ENCODE measurements at places on chromosomes 6 and 20.

DNA sequence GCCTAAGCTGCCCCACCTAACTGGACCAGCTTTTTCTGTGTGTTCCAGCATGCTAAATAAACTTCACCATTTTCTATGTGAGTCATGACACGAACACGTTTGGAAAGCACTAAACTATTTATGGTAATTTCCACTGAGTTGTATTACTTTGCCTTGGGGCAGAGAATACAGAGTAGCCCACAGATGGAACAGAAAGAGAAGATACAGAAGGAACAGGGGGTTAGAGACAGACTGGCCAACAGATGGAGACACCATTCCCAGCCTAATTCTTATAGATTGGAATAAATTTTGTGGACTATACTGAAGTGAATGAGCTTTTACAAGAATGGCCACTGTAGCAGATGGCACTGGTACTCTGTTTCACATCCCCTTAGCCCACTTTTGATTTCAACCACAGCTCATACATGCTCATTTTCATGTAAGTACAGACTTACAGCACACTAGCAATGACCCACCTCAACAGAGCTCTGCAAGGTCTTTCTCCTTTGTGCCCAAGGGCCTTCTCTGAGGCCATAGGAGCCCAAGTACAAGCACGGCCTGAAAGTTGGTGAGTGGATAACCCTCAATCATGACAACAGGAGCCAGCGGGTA is 13.1 kb upstream of the NT5DC1 start:
- DNase-seq = no peak

GRCh38 chr6:161498359-161498758 is 224.5 kb upstream of the AGPAT4 start:
- DNase-seq = no peak

DNA sequence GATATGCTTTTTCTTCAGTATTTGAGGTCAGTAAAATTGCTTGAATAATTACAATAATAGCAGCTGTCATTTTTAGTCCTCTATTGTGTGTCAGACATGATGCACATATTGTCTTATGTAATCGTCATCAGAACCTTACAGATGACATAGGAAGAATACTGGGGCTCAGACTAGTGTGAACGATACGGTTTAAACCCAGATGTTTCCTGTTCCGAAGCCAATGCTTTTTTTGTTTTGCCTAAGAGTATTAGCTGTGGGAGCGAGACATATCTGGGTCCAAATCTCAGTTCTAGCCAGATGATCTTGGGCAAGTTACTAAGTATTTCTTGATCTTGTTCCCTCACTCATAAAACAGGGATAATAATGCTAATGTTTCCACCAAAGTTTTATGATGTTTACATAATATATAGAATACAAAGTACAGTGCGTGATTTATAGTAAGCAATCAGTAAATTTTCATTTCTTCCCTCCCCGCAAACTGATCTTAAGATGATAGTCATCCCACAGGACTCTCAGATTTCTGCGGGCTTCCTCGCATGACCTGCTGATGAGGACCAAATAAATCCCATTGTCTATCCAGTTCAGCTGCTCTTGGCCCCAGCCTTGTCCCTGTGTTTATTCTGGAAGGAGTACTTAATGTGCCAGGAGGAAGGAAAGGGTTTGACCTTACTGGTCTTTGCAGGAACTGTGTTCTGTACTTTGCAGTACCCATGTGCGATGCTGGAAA is 98.2 kb downstream of the CAP2 start:
- DNase-seq = peak; percentile 65

GRCh38 chr6:108873251-108873650 is 25.0 kb downstream of the ARMC2 start:
- DNase-seq = no peak

DNA sequence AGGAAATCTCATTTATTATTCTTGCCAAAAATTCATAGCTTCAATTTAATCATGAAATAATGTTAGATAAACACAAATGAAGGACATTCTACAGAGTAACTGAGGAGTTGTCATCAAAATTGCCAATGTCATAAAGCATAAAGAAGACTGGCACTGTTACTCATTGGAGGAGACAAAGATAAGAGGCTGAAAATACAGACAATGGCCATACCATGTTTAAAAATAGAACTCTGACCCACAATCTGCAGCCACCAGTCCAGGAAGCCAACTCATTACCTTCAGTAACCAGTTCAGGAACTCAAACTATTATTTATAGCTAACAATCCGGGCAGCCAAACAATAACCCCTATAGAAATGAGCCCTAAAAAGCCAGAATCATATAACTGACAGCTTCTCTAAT is 795.6 kb downstream of the TENT5A start:
- DNase-seq = no peak

GRCh38 chr6:35984701-35985100 is 39.7 kb downstream of the SLC26A8 start:
- no peak for DNase-seq

- peak; percentile 95 for DNase-seq
These were observed 713 bp upstream of the ELMO2 start for GRCh38 chr20:46406986-46407670.

- DNase-seq = no peak
These were observed 120.1 kb downstream of the TCP11 start for GRCh38 chr6:35021004-35021403.

DNA sequence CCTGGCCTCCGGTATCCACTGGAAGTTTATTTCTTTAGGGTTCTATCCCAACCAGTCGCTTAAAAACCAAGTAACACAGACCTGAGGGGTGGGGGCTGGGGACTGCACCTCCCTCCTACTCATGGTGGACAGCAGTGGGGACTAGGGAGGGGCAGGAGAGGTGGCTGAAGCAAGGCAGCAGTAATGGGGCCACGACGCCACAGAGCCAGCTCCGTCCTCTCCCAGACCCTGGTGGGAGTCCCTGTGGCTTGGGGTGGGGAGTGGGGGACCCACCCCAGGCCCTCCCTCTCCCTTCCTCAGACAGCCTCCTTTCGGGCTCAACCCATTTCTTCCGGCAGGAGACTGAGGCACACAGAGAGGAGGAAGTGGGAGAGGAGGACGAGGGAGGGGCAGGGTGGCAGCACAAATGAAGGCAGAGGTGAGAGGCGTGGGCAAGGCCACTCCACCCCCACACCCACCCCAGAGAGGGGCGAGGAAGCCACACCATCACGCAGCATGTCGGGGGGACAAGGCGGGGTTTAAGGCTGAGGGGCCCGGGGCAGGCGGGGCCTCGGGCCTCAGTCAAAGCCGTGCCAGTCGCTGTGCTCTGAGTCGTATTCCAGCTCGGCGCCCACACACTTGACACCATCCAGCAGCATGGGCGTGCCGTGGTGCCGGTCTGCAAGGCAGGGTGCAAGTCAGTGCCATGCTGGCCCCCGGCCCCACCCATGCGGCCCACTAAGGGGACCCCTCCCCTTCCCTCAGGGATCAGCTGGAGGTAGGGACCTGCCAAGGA is 13.9 kb downstream of the ADISSP start:
- no peak for DNase-seq

GRCh38 chr20:3815703-3816315 is 4.5 kb upstream of the AP5S1 start:
- no peak for DNase-seq

- DNase-seq = no peak
These were observed 16.0 kb downstream of the HECA start for GRCh38 chr6:139150920-139151319.

- DNase-seq = no peak
These were observed 97.0 kb downstream of the FOXF2 start for GRCh38 chr6:1486387-1486786.

- DNase-seq = no peak
These were observed 178.0 kb downstream of the ATXN1 start for GRCh38 chr6:16583144-16583762.

DNA sequence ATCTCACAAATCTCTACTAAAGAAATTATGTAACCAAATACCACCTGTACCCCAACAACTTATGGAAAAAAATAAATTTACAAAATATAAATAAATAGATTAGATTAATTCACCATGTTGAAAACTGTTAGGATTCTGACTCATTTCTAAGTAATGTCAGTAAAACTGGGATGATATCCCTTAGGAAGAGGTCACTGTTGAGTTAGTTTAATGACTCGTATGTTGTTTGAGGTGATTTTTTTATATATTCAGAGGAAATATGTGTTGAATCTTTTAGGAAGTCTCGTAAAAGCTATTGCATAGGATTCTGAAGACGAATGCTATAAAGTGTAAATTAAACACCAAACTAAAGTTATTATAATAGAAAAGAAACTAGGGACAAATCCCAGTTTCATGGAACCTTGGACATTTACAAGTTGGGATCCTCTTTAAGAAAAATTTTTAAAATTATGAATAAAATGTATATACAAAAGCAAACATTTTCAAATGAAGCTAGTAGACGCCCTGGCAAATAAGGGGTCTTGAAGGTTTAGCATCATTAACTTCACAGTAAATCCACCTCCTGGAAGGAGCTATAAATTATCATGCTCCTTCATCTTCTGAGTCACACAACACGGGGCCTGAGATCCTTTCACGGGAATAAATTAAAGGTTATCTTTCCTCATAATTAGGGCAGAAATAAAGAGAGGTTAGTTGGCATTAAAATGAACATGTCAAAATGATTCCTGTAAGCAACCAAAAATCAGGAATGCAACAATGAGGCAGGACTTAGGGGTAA is 37.0 kb upstream of the POU3F2 start:
- DNase-seq = no peak

- no peak for DNase-seq
These were observed 18.9 kb downstream of the PHACTR2 start for GRCh38 chr6:143696664-143697000.

- DNase-seq = no peak
These were observed 217.7 kb upstream of the LRFN2 start for GRCh38 chr6:40804905-40805304.

- no peak for DNase-seq
These were observed 506.6 kb upstream of the MAN1A1 start for GRCh38 chr6:119856136-119856535.

- no peak for DNase-seq
These were observed 676.6 kb downstream of the DHX35 start for GRCh38 chr20:39638731-39639130.

DNA sequence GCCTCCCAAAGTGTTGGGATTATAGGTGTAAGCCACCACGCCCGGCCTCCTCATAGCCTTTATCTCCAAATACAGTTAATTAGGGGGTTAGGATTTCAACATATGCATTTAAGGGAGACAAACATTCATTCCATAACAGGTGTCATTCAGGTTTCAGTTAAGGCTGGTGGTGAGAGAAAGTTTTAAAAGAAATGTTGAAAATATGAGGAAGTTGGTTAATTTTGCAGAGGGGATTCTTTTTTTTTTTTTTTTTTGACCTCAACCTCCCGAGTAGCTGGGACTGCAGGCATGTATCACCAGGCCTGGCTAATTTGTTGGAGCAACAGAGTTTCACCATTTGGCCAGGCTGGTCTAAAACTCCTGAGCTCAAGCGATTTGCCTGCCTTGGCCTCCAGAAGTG is 12.5 kb upstream of the EBF4 start:
- no peak for DNase-seq

DNA sequence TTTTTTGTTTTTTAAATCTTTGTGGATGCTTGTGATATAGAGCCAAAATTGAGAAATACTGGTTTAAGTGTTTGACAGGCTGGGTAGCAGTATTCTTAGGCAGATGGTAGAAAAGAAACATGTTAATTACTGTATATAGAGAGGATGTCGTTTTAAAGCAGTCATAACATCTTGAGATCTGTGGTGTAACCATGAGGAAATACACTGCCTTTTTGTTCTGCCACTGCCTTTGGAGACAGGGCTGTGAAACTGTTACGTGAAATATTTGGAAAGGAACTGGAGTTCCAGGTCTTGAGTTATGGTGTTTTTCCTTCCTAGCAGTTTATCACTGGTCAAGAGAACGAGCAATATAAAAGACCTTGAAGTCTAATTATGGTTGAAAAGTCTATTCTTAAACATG is 19.5 kb downstream of the STXBP5 start:
- DNase-seq = no peak

GRCh38 chr6:117344444-117345291 is 79.3 kb downstream of the VGLL2 start:
- DNase-seq = no peak

- no peak for DNase-seq
These were observed 107.2 kb downstream of the ASXL1 start for GRCh38 chr20:32465092-32465900.

GRCh38 chr20:8033151-8033841 is 13.7 kb upstream of the TMX4 start:
- no peak for DNase-seq

GRCh38 chr6:1100269-1100668 is 211.6 kb upstream of the FOXQ1 start:
- no peak for DNase-seq

GRCh38 chr6:129485746-129486145 is 224.2 kb downstream of the ARHGAP18 start:
- no peak for DNase-seq

DNA sequence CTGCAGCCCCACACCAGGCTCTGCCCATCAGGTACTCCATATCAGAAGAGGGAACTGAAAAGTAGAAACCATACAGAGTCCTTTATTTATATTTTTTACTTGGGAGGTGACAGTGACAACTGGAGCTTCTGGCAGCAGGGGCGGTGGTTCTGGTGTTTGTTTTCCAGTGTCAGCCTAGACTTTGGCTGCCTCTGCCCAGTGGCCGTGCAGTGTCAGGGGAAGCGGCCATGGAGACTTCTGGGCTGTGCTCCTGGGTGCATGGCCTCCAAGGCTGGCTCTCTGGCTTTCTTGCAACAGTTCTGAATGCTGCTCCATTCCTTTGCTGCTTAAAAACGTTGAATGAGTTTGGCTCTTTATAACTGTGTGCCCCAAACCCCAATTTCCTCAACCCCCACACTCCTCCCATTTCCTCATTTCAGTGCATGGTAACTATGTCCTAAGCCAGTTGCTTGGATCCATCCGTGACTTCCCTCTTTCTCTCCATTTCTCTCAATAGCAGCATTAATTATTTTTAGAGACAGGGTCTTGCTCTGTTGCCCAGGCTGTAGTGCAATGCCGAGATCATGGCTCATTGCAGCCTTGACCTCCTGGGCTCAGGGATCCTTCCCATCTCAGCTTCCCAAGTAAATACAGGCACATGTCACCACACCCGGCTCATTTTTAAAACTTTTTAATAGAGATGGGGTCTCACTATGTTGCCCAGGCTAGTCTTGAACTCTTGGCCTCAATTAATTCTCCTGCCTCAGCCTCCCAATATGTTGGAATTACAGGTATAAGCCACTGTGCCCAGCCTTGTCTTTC is 141.1 kb upstream of the SGK1 start:
- no peak for DNase-seq

GRCh38 chr20:2757001-2757400 is 43.4 kb downstream of the CPXM1 start:
- peak; percentile 82 for DNase-seq

DNA sequence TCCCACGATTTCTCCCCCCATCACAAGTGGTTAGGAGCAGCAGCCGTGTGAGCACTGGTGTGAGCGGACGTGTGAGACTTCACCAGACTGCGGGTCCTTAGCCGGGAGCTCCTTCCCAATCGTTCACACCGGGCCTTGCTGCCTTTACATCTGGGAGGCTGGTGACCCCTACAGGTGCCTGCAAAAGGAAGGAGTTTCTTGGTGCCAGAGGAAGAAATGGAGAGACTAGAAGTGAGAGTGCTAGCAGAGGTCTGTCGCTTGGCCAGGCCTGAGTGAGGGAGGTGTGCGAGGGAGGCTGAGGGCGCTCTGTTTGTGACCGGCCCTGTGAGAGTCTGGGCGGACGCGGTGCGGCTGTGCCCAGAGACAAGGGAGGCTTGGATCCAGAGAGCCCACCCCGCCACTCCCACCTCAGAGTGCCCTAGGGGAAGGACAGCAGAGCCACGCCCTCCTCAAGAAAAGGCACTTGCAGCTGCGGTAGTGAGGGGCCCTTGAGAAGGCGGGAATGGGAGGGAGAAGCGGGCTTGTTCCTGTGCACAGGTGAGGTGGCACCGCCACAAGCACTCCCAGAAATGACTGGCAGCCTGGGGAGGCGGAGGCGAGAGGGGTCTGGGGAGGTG is 10.0 kb upstream of the ARMC2 start:
- no peak for DNase-seq

GRCh38 chr6:169965239-169965638 is 213.8 kb downstream of the ERMARD start:
- DNase-seq = peak; percentile 58
